Posterior vena cava (tissue), 2 donors: ENCODE measurements at places on chromosomes 2 and 18. TPM values are rescaled to one million over a fixed set of nuclear protein-coding genes. Genes with fewer than 3 reads are reported as not detected.

DSG2 gene
- total RNA-seq = 2.6 TPM

SIX3 gene
- not detected for total RNA-seq

TBR1 gene
- total RNA-seq = not detected

SERPINB5 gene
- not detected for total RNA-seq

CGREF1 gene
- 27.8 TPM for total RNA-seq

NT5C1B gene
- not detected for total RNA-seq

SLC35F5 gene
- total RNA-seq = 62.5 TPM

ARHGAP28 gene
- 15.6 TPM for total RNA-seq

DNA sequence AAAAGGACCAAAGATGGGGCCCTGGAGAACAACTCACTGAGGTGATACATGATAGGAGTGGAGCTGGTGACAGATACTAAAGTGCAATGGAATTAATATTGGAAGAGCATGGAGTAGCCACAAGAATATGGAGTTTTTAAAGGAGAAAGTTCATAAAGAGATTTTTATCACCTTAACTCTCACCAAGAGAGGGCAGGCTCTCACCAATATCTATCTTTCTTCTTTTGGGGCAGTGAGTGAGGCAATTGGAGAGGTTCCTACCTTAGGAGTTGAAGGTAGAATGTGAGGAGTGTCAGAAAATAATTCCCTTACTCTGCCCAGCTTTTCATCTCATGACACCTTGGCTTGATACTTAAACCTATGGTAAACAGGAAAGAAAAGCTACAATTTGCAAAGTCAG, 233.7 kb upstream of the CWC22 start:
- DNase-seq = no peak

- no peak for DNase-seq
Measured at GRCh38 chr18:26460449-26461091, 87.8 kb downstream of the KCTD1 start.

- peak; percentile 97 for DNase-seq
Measured at GRCh38 chr2:196926562-196927375, at the start of gene PGAP1. Gene PGAP1 (minus strand): TSS chr2:196926707. CDS start chr2:196926616, 91 bp downstream.

- peak; percentile 81 for DNase-seq
Measured at GRCh38 chr2:70767699-70768589, at the start of gene ADD2. Gene ADD2 (minus strand): TSS chr2:70768200. CDS start chr2:70706408, 61,792 bp downstream.

DNA sequence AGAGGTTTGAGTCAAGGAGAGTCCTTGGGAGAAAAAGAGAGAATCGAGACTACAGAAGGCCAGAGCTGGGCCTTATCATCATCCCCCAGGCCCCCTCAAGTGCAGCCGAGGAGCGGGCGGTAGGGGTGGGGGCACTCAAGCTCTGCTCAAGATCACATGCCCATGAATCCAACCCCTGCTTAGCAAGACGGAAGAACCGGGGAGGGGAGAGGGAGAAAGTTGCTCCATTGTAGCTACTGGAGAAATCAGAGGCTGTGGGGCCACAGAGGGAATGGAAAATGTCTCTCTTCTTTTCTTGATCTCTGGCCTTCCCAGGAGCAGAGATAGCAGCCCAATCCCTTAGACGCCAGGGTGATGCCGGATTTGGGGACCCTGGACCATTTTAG, 14.6 kb downstream of the SLC4A3 start:
- no peak for DNase-seq

GRCh38 chr2:68121873-68122679, 35.6 kb upstream of the PNO1 start:
- DNase-seq = peak; percentile 95

GRCh38 chr2:144598906-144599305, 79.0 kb upstream of the ZEB2 start:
- no peak for DNase-seq

- DNase-seq = no peak
Measured at GRCh38 chr2:207387001-207387571, 142.7 kb upstream of the CREB1 start.

- DNase-seq = no peak
Measured at GRCh38 chr18:43932140-43932539, 654.9 kb upstream of the SYT4 start.
